ENCODE measurements at places on chromosomes 3 and 15. TPM values are rescaled to one million over a fixed set of nuclear protein-coding genes. Genes with fewer than 3 reads are reported as not detected.

ARNT2 gene
- total RNA-seq: 2.8 TPM

SPINK8 gene
- not detected for total RNA-seq

- no peak for DNase-seq
Observed at GRCh38 chr3:42799376-42799775, 4.9 kb downstream of the HIGD1A start.

DNA sequence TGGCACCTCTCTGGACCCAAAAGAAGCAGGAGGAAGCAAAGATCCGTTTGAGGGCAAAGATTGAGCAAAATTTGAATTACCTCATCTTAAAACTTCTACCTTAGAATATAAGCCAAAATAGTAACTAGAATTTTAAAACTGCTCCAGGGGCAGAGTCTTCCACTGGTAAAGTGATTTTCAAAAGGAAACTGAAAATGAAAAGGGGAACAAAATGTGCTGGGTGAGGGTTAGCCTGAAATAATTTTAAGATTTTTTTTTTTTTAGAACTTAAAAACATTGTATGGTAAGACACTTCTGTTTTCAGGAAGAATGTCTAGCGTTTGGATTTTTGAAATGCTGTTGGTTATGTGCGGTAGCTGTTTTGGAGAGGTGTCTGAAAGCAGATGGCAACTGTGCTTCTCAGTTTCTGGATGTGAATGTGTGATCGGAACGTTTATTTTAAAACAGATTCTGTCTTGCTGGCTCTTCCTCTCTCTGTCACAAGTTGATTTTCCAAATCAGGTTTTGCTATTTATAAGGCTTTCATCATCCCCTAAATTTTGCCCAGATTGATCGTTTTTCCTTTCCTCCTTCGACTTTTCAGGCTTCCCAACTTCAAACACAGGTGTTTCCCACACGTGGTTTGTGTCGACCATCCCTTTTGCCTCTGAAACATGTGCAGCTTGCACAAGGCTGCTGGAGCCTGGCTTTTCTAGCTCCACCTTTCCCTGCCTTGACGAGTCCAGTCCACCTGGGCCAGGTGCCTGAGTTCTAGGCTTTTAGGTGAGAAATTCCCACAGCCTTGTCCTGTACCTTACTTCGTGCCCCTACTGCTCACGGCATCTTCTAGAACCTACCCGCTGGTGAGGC lies 3.3 kb downstream of the LRRK1 start:
- DNase-seq: no peak

GRCh38 chr3:24394754-24395153 lies 99.9 kb downstream of the THRB start:
- no peak for DNase-seq

- no peak for DNase-seq
Observed at GRCh38 chr3:152196782-152197181, 71.9 kb upstream of the MBNL1 start.

DNA sequence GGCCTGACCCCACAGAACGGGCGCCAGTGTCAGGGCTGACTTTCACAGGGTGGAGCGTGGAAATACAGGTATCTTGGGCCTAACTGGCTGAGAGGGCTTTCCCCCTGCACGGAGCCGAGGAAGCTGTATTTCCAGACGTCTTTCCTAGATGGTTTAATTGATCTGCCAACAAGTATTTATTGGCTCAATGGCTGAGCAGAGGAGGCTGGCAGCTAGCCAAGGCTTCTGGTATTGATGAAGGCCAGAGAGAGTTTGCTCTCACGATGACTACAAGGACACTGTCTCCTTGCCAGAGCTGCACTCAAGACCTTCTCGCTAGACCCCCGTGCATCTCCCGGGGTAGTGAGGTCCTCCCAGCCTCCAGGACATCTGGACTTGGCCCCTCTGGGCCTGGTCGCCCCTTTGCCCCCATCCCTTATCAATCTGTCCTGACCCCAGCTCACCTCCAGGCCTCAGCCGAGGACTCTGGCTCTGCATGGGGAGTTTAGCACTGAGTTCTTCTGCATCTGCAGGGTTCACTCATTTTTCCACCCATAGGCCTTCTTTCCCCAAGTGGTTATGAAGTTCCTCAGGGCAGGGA lies 20.6 kb downstream of the SPSB4 start:
- no peak for DNase-seq

Data from skin of body (tissue), 3 donors.